Activated effector memory CD4-positive, alpha-beta T cell treated with Interleukin-2 at 50 U/mL for 16 hours (primary cell): ENCODE measurements at places on chromosomes 2 and 18.

DNA sequence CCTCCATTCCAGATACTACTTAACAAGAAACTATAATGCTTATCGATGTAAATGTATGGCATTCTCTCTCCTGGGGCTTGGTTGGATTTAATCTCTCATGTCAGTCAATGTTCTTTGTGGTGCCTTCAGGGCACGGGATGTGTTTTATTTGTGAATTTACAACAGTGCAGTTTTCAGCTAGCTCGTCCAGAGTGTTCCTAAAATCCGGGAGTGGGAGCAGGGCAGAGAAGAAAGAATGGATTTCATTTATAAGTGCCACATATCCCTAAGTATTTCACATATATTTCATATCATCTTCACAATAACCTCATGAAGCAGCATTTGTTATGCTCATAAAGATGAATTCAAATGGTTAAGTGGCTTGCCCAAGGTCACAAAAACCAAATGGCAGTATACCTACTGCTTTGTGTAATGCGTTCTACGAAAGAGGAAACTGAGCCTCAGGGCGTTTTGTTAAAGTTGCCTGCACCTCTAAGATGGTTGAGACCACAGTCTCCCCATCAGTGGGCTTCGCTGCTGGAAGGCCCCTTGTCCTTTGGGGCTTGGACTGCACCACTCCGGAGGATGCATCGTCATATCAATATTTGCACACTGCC, 134.7 kb upstream of the MGAT5 start:
- DNase-seq, result no peak

DNA sequence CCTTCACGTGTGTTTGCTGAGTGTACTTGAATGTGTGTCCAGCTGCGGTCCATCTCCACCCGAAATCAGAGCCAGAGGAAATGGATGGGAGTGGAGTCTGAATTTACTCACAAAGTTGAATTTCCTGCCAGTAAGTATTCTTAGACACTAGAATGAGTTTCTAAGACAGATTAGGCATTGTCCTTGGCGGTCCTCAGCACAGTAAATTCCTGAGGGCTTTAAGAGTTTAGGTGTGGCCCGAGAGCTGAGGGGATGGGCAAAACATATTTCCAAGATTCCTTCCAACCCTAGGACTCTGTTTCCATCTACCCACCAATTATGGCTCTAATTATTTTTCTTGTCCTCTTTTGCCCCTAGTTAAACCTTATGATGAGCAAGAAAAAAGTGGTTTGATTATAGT, 90.3 kb upstream of the PHLPP1 start:
- DNase-seq, result no peak

- no peak for DNase-seq
These were observed 57.7 kb downstream of the HAUS1 start for GRCh38 chr18:46161703-46162396.

- DNase-seq, result no peak
These were observed 57.0 kb downstream of the PRELID3A start for GRCh38 chr18:12464731-12465130.

GRCh38 chr18:44750774-44751173, 70.1 kb downstream of the SETBP1 start:
- no peak for DNase-seq

GRCh38 chr18:69718912-69719547, 228.6 kb downstream of the CD226 start:
- DNase-seq, result no peak

- no peak for DNase-seq
These were observed 20.0 kb upstream of the SLC8A1 start for GRCh38 chr2:40471866-40472265.

GRCh38 chr2:26988058-26988860, 17.8 kb downstream of the MAPRE3 start:
- DNase-seq, result no peak

DNA sequence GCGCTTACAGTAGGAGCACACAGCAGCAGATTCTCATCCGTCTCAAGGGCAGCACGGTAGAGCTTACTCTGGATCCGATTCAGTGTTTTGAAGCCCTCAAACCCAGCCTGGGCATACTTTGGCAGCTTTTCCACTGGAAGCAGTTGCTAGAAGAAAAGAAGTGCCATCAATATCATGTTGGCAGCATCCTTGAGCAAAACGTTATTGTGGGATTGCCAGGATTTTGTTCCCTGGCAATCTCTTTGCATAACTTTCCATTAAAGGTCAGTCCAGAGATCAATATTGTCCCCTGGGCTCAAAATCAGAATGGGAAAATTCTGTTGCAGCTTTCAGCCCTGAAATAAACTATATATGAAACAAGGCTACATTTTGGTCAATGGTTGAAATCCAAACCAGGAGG, 8.4 kb downstream of the SNRNP200 start:
- no peak for DNase-seq

- no peak for DNase-seq
These were observed 788.1 kb downstream of the TRIB2 start for GRCh38 chr2:13504808-13505207.

- DNase-seq, result no peak
These were observed 73.7 kb upstream of the ETAA1 start for GRCh38 chr2:67323209-67323991.

DNA sequence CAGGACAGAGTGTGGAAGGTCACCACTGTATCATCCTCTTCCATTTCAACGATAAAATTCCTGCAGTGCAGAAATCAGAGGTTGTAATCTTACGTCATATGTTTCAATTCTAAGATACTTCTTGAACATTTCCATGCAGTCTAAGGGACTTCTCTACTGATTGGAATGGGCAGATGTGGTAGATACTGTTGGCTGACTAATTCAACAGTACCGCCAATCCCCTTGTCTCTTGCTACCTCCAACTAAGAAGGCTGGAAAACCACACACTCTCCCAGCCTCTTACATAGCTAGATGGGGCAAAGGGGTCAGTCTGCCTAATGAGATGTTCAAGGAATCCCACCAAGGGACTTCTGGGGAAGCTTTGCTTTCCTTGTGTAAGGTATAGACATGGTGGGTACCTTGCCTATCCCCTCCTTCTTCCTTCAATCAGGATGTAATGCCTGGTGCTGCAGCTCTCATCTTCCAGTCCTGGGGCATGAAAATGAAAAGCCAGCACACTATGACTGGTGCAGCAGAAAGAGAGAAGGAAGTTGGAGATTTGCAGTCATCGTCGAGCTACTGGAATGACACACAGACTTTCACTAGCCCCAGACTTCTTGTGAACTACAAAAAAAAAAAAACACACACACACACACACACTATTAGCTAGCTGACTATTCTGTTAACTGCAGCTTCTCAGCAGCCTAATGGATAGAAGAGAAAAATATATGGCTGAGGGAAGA, 84.1 kb downstream of the ALPK2 start:
- DNase-seq, result no peak

DNA sequence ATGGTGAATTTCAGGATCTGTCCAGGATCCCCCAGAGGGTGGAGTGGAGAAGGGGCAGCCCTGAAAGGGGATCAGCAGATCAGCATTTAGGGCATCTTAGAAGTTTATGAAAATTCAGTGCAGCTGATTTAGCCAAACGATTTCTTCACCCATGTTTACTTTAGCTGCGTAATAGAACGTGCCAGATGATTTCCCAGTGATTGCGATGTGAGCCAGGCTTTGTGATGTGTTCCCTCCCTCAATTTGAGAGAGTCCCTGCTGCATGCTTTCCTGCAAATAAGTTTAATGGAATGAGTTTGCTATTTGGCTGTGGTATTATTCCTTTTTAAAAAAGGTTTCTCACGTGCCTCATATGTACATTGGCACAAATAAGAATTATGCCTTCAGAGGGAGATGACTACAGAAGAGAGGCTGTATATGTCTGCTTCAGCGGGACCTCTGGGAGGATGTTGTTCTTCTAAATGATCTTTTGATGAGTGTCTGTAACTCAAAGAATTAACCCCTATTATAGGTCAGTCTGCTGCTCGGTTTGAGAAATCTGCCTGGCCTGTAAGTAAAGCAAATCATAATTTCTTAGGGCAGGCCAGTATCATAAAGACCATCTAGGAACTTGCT, 111.9 kb downstream of the MRO start:
- DNase-seq, result no peak

DNA sequence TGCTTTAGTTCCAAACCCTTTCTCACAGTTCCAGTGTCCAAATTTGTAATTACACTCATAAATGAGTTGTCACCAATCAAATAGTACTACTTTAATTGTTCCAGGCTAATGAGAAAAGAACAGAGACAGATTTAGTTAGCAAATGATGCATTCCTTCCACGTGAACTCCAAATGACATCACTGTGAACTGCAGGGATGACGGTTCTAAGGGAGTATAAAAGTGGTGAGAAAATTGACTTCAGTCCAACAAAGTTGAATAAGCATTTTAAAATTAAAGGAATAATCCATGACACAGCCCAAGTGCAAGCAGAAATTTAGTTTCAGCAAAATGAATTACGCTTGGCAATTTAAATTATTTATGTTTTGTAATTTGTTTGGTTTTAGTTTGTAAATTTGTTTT, 102.0 kb upstream of the LRATD1 start:
- no peak for DNase-seq

DNA sequence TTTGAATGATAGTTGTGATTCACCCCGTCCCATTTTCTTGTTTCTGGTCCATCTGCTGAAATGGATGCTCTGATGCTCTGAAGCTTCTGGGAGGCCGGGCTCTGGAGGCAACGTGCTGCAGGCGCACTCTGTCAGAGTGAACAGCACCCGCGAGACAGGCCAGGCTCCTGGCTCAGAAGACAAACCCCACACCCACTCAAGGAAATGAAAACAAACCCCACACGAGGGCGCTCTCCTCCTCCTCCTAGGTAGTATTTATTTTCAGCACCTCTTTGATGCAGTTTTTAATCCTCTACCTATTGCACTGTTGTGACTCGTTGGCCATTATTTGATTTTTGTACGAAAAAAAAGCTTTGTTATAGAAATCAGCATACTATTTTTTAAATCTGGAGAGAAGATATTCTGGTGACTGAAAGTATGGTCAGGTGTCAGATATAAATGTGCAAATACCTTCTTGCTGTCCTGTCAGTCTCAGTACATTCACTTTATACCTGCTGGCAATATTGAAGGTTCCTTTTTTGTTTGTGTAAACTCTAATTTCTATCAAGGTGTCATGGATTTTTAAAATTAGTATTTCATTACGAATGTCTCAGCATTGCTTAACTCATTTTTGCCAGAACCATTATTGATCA, 10.3 kb upstream of the CHST10 start:
- peak; percentile 46 for DNase-seq
